ENCODE measurements at places on chromosomes 5 and 9.

- no peak for DNase-seq
Observed at GRCh38 chr5:180467989-180468731, 26.0 kb upstream of the CNOT6 start.

DNA sequence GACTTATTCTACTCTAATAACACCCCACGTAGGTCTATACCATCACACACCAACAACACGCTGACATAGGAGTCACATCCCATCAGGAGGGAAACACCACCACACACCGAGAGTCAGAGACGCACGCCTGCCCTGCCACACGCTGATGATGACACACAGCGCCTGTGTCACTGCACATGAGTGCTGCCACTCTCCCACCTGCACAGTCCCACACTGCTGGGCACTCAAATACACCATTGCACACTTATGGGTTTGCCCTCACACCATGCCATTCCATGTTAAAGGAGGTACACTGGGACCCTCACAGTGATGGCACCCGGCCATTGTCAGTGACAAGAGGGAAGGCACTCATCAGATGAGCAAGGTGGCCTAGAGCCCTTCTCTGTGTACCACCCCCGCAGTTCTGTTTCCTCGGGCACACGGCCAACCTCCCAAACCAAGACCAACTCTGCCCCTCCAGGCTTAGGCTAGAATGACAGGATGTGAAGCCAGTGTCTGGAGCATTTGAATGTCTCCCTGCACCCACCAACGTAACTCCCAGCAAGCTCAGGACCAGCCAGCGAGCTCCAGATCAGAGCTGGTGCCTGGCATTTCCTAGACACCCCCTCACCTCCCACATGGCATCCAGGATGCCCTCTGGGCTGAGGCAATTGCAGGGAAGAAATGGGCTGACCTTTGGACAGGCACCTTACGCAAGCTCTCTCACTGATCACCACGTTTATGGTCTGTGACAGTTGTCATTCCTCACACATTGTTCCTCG is 3.6 kb upstream of the CPLX2 start:
- DNase-seq, result no peak

GRCh38 chr5:138953387-138954256 is 78.5 kb upstream of the LRRTM2 start:
- DNase-seq, result peak; percentile 53

DNA sequence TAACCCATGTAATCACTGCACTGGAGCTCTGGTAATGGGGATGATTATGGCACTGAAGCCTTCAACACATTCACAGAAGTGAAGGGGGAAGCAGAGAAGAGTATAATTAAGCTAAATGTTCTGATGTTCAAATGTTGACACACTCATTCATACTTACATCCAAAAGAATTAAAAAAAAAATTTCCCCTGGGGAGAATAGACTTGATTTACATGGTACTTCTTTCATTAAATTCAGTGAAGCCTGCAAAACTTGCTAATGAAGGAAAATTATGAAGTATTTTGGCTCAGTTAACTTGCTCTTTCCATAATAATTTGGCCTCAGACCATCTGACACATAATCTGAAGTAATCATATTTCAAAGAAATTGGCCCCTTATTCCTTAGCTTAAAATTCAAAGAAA is 428.8 kb downstream of the SH3GL2 start:
- no peak for DNase-seq

GRCh38 chr5:68334553-68334886 is 119.0 kb downstream of the PIK3R1 start:
- no peak for DNase-seq

- DNase-seq, result no peak
Observed at GRCh38 chr5:84191281-84191680, 193.4 kb downstream of the EDIL3 start.

- DNase-seq, result no peak
Observed at GRCh38 chr5:135667204-135667603, 88.4 kb upstream of the CXCL14 start.

GRCh38 chr5:848671-849111 is 2.1 kb downstream of the ZDHHC11 start:
- DNase-seq, result no peak

GRCh38 chr9:123266655-123267399 is 1.6 kb downstream of the STRBP start:
- DNase-seq, result no peak

DNA sequence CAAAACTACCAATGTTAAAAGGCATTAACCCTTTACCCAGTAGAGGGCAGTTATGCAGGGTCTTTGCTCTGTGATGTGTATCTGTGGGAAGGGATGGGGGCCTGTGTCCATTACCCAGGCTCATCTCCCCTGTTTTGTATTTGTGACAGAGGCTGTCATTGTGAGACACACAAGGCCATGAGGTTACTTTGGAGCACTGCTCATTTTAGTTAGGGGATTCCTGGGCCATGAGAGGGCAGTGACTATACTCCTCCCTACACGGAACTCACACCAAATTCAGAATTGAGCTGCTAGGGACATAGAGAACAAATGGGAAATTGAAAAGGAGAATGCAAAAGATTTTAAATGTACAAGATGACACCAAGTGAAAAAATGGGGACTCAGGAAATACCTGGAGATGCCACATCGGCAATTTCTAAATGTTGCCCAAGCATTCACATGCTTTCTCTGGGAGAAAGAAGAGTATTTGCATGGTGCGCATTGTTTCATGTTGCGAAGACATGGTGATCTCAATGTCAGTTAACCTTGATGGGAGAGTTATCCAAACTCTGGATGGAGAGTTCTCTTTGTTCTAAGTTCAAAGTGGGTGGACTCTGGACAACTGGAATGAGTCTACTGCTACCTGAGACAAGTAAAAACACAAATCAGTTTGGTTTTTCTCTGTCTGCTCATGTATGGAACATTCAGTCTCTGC is 32.5 kb downstream of the C9orf152 start:
- no peak for DNase-seq

DNA sequence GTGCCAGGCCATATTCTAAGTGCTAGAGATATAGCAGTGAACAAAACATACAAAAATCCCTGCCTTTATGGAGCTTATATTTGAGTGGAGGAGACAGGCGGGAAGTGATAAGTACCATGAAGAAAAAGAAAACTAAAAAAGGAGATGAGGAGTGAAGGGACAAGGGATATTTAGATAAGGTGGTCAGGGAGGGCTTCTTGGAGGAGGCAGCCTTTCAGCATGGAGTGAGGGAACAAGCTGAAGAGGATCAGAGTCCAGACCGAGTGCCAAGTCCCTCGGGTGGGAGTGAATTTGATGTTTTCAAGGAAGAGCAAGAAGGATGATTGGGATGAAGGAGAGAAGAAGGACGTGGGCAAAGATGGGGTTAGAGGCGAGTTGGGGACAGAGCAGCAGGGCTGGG is 190.5 kb downstream of the FSTL4 start:
- no peak for DNase-seq

GRCh38 chr5:10489810-10490426 is 48.2 kb downstream of the ROPN1L start:
- DNase-seq, result peak; percentile 56

- no peak for DNase-seq
Observed at GRCh38 chr5:180853848-180854176, 7.3 kb downstream of the ZFP62 start.

- no peak for DNase-seq
Observed at GRCh38 chr5:124124711-124125229, 612.8 kb downstream of the CSNK1G3 start.

- DNase-seq, result no peak
Observed at GRCh38 chr9:10255758-10256157, 357.0 kb downstream of the PTPRD start.

GRCh38 chr5:159337016-159337955 is 7.0 kb upstream of the IL12B start:
- no peak for DNase-seq

GRCh38 chr9:122406070-122406890 is 35.5 kb downstream of the PTGS1 start:
- no peak for DNase-seq

GRCh38 chr9:34562135-34562745 is 27.3 kb downstream of the CNTFR start:
- no peak for DNase-seq

GRCh38 chr9:75265525-75265972 is 177.2 kb downstream of the OSTF1 start:
- peak; percentile 9 for DNase-seq

DNA sequence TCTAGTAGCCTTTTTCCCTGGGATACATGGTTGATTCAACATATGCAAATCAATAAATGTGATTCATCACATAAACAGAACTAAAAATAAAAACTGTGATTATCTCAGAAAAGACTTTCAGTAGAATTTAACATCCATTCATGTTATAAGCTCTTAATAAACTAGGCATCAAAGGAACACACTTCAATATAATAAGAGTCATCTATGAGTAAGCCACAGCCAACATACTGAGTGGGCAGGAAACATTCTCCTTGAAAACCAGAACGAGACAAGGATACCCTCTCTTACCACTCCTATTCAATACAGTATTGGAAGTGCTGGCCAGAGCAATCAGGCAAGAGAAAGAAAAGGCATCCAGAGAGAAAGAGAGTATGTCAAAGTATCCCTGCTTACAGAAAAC is 239.9 kb downstream of the ATPSCKMT start:
- DNase-seq, result no peak

DNA sequence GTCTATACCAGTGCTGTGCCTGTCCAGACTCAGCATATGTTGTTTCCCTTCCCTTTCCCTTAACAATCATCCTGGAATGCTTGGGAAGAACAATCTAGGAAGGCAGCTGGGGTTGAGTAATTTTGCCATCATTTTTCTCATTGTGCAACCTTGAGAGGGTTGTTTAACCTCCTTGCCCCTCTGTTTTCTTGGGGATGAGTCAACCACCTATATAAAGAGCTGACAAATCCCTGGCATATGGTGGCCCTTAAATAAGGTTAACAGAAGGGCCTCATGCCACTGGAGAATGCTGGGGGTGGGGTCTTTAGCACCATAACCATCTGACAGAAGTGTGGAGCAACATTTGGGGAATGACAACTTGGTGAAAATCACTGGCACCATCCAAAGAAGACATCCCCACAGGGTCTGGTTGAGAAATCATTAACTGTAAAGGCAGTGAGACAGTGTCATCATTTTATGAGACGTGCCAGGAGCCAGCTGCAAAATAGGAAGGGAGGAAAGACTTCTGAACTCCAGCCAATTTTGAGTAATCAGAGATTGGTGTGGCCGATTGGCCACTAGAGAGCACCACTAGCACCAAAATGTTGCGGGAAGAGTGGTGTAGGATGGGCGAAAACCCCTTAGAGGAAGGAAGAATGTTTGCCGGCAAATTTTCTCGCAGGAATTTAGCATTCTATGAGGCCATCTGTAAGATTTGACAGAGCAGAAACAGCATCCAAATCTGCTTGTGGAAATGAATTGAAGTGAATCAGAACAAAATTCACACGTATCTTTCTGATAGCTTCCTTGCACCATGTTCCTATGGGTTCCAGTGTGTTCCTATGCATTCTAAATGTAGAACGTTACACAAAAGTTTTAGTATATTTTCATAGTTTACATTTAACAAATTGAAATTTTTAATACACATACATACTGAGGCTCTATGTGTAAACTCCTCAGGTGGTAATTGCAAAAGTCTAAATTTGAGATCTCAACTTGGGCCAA is 113.8 kb downstream of the MSX2 start:
- no peak for DNase-seq

DNA sequence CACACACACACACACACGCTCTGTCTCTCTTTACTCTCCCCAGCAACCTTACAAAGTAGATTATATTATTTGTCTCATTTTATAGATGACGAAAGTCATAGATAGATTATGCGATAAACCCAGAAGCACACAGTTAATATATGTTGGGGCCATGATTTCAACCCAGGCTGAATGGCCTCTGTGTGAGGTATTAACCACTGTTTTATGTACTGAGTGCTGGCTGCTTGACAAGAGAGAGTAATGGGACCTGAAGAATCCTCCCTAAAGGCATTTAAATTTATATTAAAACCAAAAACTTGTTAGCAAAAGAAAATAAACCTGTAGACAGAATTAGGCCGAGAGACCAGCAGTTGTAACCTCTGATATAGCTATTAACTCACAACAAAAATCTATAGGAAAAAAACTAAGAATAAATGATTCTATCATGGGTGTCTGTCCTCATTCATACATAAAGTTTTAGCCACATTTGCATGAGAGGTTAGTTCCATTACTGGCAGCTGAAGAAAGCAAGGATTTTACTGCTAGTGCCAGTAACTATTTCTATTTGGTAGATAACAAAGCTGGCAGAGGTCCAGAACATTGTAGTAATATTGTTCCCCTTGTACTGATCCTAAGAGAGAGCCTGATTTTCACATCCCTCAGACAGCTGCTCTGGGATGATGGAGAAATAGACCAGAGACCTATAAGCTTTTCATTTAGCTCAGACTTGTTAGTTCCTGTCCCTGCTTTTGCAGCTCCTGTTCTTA is 250.9 kb downstream of the ADGRV1 start:
- DNase-seq, result no peak

GRCh38 chr9:4686584-4686983 is 7.2 kb downstream of the CDC37L1 start:
- no peak for DNase-seq

- DNase-seq, result peak; percentile 12
Observed at GRCh38 chr5:64147849-64148441, 17.7 kb upstream of the RNF180 start.

GRCh38 chr9:109811876-109812275 is 31.9 kb downstream of the PALM2AKAP2 start:
- DNase-seq, result no peak

GRCh38 chr5:17951392-17952169 is 317.3 kb downstream of the TAF11L14 start:
- no peak for DNase-seq

DNA sequence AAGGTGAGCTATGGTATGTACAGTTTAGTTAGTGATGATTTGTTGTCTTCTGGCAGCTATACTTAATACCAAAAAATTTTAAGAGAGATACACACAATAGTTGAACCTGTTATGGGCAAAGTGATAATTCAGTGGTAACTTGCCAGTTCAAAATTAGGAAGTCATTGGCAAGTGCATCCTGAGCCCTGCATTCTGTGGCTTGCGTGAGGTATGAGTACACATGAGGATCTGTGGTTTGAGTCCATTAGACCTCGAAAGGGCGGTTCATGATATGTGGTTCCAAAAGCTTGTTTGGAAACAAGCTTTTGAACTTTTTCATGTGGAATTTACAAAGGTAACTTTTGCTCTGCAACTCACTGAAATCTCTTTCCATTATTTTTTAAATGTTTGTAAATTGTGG is 47.0 kb downstream of the GPR21 start:
- DNase-seq, result no peak

GRCh38 chr9:97276310-97276852 is 31.1 kb upstream of the CCDC180 start:
- DNase-seq, result no peak

- no peak for DNase-seq
Observed at GRCh38 chr5:59835800-59836199, 57.7 kb downstream of the PDE4D start.

GRCh38 chr9:106864373-106865143 is 1.6 kb downstream of the ZNF462 start:
- no peak for DNase-seq

All from GM12891 (cell line).